IMR-90 (cell line): ENCODE measurements at places on chromosomes 2 and 18. TPM values are rescaled to one million over a fixed set of nuclear protein-coding genes. Genes with fewer than 3 reads are reported as not detected.

DNA sequence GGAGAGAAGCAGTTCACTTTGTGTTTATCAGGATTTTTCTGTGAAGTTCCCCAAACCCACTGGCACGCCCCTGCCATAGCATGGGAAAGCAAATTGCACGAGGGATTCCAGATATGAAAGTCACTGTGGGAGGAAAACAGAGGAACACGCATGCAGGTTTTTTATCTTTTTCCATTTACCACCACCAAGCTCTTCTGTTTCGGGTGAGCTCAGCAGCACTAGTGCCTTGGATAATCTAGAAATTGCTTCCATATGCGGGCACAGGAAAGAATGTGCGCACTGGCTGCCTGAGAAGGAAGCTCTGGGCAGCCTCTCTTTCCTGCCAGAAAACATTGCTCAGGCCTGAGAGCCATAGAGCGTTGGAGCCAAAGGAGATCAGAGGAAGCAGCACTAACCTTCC lies 65.9 kb upstream of the WIPF1 start:
- DNase-seq, result no peak
- no peaks in the 10 kb centered on the region for H3K27me3 ChIP-seq
- no peak overlapping the region for H3K27ac ChIP-seq
- no peak overlapping the region for H3K4me3 ChIP-seq
- peaks cover under 1% of the 10 kb centered on the region; the same call in 1 of the 2 replicates for H3K36me3 ChIP-seq

- H3K27me3 ChIP-seq, result peaks cover 20% of the 10 kb centered on the region
- peaks cover 3% of the 10 kb centered on the region; the same call in 1 of the 2 replicates for H3K36me3 ChIP-seq
- H3K27ac ChIP-seq, result no peak overlapping the region
These were observed 862 bp upstream of the TMEM177 start for GRCh38 chr2:119678021-119678656.

DNA sequence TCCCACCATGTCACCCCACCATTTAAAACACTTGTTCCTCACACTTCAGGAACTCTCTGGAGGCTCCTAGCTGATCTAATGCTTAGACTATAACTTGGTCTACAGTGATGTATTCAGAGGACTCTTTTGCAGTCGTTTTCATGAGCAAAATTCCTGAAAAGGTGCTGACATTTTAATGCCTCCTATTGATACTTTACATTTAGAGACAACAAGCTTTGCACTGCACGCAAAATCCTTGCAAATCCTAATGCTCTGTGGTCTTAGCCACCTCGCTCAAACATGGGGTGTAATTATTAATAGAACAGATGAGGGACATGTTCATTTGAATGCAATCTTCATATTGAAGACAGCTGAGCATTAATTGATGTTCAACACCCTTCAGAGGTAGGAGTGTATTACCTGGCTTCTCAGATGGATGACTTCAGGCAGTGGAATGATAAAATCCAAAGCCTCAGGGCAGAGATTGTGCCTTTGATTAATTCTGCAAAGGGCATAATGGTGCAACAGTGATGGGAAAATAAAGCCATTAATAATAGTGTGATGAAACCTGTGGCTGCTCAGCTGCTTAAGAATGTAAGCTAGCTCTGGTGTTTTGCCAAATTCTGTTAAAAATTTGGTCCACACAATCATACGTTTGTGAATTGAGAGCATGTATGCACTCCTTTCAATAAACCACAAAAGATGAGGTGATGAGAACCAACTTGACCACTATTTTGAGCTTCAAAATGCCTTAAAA lies 5.4 kb downstream of the CTAGE1 start:
- H3K4me1 ChIP-seq, result peaks cover 1% of the 10 kb centered on the region; the same call in 1 of the 2 replicates
- no peak overlapping the region for H3K4me3 ChIP-seq
- no peaks in the 10 kb centered on the region; the same call in 1 of the 2 replicates for H3K27me3 ChIP-seq

Gene GALNT13
- polyA plus RNA-seq, result 0.03 TPM in 1 of 2 replicates, not detected in the other

Gene SERPINB10
- not detected in 2 replicates for polyA plus RNA-seq

DNA sequence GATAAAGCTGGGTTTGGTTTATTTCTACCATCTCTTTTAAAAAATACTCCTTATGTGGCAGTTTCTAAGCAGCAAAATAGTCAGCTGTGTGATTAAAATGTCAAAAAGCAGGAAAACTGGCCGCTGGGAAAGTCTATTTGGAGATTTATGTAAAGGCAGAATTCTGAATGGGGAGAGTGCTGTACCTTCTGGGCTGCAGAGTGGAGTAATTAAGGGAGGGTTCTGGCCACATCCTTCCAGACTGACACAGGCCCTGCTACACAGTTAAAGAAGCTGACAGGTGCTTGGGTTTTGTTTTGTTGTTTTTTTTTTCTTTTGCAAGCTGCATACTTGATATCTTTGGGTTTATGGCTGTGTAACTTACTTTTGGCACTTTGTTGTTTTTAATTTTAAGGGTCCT lies 157.2 kb downstream of the WDSUB1 start:
- no peak overlapping the region for H3K4me3 ChIP-seq
- H3K36me3 ChIP-seq, result no peaks in the 10 kb centered on the region
- DNase-seq, result no peak
- peaks cover 28% of the 10 kb centered on the region for H3K4me1 ChIP-seq

Gene RNMT
- polyA plus RNA-seq, result 11.9 and 13.6 TPM in 2 replicates

Gene PRKAG3
- not detected in 2 replicates for polyA plus RNA-seq

DNA sequence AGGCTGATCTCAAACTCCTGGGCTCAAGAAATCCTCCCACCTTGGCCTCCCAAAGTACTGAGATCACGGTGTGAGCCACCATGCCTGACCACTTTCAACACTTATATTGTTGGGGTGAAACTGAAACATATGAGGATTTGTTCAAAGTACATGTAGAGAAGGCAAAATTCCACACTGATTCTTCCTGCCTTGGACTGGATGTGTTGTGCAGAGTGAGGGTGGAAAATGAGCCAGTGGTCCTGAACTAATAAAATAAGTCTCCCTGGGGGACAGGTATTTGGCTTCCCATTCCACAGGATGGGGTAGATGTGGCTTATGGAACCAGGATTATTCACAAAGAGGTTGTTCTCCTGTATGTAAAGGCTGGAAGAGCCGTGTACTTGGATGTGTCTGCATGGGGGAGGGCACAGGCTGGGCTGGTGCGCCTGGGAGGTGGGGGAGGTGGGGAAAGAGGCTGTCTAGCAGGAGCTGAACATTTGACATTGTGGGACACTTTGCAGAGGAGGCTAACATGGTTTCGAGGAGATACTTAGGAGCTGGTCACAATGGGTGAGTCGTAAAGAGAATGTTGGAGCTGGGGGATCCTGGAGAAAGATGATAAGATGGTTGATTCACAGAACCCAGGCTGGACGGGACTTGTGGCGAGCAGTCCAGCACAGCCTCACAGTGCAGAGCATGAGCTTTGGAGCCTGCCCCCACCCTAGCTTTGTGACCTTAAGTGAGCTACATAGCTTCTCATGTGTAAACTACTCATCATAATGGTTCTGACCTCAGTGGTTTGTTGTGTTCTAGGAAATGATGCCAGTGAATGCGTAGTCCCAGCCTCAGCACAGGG lies at the start of gene TXNDC2:
Gene TXNDC2, plus strand, starts transcription at position 804 of the 835 bp plus-strand sequence. CDS start 708 bp downstream, outside the sequence.
- H3K4me1 ChIP-seq, result peaks cover 1% of the 10 kb centered on the region; the same call in 1 of the 2 replicates
- no peaks in the 10 kb centered on the region for H3K27me3 ChIP-seq
- peak; percentile 37 for DNase-seq
- H3K36me3 ChIP-seq, result no peaks in the 10 kb centered on the region

DNA sequence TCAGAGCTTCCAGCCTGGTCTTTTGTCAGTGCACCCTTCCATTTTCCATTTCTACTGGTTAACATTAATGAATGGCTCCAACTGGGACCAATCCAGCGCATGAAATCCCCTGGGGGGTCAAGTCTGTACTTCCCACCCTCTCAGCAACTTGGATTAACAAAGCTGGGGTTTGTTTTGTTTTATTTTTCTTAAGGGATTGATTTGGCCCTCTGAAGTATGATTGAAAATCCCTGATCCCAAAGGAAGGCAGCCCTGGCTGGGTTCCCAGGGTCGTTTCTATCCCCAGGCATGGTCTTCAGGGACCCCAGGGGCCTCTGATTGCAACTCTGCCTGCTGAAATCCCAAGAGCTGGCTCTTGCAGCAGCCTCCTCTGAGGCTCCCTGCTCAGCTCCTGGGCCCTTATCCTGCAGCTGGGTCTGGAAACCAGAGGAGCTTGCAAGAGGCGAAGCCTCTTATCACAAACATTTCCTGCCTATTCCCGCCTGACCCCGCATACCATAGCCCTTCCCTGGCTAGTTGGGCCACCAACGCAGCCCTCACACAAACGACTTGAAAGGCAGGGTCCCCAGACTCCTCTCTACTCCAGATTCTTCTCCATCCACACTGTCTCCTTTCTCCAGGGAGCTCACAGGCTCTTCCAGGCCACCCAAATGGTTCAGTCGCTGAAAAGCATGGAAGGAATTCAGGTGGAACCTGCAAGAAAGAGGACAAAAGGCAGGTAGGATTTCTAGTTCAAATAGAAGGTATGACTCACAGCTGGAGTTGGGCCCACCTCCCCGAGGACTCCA lies 109.7 kb upstream of the PKDCC start:
- H3K4me3 ChIP-seq, result no peak overlapping the region

Gene CLEC4F
- not detected in 2 replicates for polyA plus RNA-seq

DNA sequence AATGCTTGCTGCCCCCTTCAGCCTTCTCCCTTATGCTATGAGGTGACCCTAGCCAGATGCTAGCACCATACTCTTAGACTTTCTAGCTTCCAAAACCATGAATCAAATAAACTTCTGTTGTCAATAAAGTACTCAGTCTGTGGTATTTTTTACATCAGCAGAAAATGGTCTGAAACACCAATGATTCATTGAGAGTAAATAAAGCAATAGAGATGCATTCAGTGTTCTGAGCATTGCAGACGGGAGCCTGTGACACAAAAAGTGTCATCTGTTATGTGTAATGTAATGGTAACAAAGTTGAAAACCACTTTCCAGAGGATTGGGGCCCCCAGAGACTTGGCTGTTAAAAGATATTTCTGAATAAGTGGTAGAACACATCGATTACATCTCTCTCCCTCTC lies 758.0 kb upstream of the NRXN1 start:
- no peak overlapping the region for H3K27ac ChIP-seq
- H3K27me3 ChIP-seq, result no peaks in the 10 kb centered on the region
- DNase-seq, result peak; percentile 50
- no peaks in the 10 kb centered on the region for H3K4me1 ChIP-seq
- no peak overlapping the region for H3K4me3 ChIP-seq
- no peaks in the 10 kb centered on the region for H3K36me3 ChIP-seq

GRCh38 chr2:47699533-47700215 lies 83.3 kb upstream of the MSH6 start:
- H3K27me3 ChIP-seq, result peaks cover 20% of the 10 kb centered on the region
- H3K4me1 ChIP-seq, result no peaks in the 10 kb centered on the region
- H3K27ac ChIP-seq, result no peak overlapping the region

DNA sequence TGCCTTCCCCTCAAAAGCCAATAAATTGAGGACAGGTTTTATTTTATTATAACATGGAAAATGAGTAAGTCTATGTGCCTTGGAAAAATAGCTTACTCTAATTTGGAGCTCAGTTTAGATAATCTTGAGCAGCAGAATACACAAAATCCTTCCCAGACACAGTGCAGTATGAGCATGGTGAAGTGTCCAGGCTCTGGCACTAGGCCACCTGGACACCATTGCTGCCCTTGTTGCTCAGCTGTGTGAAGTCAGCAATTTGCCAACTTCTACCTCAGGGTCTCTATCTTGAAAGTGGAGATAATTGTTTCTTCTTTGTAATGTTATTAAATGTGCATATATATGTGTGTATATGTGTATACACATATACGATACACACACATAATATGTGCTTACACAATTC lies 104.9 kb upstream of the CAVIN2 start:
- H3K36me3 ChIP-seq, result no peaks in the 10 kb centered on the region
- no peak for DNase-seq
- no peak overlapping the region for H3K4me3 ChIP-seq
